ENCODE measurements at places on chromosomes 7 and 10.

- no peak for DNase-seq
Measured at GRCh38 chr7:28754027-28754426, 204.1 kb downstream of the TRIL start.

DNA sequence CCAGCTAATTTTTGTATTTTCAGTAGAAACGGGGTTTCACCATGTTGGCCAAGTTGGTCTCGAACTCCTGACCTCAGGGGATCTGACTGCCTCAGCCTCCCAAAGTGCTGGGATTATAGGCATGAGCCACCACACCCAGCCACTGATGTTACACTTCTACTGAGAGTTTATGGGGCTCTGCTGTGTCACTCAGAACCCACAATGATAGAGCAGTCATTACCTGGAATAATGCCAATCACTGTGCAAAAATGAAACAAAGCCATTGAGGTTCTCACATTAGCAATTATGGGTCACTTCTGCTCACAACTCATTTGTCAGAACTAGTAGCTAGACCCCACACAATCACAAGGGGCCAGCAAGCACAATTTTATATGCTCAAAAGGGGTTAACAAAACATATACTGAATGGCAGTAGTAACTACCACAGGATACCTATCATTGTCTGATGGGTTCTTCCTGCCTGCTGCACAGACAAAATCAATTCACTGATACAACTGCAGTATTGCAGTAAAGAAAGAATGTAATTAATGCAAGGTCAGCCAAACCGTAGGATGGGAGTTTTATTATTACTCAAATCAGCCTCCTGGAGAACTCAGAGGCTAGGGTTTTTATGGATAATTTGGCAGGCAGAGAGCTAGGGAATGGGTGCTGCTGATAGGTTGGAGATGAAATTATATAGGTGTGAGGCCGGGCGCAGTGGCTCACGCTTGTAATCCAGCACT lies 72.1 kb upstream of the TRIM24 start:
- DNase-seq, result no peak

- no peak for DNase-seq
Measured at GRCh38 chr10:86798025-86798424, 41.6 kb downstream of the BMPR1A start.

DNA sequence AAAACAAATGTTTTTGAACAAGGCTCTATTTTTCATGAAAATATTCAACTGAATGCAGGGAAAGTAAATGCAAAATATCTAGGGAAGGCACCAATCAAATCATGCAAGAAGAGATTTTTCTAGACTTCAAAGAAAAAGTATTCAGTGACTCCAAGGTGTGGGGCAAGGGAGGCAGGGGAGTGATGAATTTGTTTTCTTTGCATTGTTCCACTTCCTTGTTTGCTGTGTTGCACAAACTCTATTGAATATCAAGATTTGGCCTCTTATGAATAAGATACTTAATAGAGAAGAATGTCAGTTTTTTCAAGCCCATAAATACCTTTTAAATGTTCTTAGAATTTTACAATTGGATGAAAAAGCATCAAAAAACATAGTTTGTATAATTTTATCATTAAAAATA lies 26.4 kb downstream of the STEAP1 start:
- DNase-seq, result no peak

DNA sequence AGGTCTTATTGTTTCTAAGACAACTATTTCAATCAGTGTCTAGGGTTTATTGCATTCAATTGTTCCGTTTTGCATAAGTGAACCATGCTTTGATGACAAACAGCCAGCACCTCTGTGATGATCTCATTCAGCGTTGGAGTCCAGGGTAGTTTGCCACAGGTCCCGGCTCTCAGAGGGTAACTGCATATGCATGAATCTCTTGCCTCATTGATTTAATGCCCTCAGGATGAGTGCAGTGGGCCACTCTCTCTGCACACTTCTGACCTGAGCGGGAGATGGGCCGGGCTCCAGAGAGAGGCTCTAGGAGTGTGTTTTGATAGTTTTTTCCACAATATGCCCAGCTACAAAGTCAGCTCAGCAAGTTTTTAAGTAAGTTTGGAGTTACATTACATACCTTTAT lies 83.9 kb downstream of the HECW1 start:
- no peak for DNase-seq

DNA sequence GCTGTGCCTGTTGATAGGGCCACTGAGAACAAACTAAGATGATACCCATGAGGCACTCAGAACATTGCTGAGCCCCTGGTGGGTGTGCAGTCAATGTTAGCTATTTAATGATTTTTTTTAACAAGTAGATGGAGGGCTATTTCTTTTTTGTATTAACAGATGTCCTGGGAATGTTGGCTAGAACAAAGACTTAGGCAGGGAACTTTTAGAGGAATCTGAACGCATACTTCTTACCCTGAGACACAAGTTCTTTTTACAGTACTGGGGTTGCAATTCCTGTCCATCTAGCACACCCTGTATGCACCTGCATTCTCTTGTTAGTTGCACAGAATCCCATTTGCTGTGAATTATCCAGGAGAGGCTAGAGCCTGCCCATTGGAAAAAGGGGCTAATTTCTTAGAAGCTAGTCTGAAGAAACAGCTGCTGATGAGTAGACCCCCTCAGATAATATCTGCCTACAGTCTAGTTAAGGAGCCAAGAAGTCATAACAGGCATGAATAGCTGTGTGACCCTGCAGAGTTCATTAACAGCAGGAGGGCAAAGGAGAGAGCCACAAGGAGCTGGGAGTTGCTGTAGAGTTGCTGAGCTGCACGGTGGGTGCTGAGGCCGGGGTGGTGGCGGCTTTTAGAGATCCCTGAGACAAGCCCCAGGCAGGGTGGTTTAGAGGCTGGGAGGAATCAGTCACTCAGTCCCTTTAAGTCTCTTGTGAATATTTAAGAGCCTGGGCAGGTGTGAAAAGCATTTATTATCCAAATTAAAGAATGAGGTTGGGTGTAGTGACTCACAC lies 103.7 kb upstream of the FZD8 start:
- DNase-seq, result no peak

- DNase-seq, result no peak
Measured at GRCh38 chr7:128350708-128351295, 7.1 kb upstream of the RBM28 start.

DNA sequence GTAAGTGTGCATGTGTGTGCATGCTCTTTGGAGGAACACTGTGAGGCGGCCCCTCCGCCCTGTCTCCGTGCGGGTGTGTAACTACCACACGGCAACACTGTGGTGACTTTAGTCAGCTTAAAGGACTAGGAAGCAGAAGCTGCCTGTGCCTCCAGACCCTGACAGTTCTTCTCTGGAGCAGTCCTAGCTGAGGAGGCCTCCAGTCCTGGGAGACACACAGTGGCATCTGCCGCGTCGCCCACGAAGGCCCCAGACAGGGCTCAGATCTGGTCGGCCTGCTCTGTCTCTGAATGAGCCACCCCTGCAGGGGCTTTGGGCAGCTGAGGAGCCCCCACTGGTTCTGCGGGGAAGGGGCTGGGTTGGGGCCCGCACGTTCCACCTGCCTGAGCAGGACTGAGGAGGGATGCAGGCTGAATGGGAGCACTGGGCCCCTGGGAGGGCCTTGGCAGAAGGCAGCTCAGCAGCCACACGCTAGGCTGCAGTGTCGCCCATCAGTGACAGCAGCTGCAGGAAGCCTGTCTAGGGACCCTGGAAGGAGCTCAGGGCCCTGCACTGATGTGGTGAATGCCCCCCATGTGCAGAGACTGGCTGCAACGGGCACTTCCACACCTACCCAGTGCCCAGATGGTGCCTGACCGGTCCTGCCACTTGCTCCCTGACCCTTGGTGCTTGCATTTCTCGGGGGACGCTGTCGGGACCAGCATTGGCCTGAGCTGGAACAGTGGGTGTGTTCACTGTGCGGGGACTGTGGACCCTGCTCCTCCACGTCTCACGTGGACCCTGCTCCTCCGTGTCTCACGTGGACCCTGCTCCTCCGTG lies 27.3 kb upstream of the KNDC1 start:
- no peak for DNase-seq

- no peak for DNase-seq
Measured at GRCh38 chr10:129964611-129965424, 744 bp upstream of the EBF3 start.

DNA sequence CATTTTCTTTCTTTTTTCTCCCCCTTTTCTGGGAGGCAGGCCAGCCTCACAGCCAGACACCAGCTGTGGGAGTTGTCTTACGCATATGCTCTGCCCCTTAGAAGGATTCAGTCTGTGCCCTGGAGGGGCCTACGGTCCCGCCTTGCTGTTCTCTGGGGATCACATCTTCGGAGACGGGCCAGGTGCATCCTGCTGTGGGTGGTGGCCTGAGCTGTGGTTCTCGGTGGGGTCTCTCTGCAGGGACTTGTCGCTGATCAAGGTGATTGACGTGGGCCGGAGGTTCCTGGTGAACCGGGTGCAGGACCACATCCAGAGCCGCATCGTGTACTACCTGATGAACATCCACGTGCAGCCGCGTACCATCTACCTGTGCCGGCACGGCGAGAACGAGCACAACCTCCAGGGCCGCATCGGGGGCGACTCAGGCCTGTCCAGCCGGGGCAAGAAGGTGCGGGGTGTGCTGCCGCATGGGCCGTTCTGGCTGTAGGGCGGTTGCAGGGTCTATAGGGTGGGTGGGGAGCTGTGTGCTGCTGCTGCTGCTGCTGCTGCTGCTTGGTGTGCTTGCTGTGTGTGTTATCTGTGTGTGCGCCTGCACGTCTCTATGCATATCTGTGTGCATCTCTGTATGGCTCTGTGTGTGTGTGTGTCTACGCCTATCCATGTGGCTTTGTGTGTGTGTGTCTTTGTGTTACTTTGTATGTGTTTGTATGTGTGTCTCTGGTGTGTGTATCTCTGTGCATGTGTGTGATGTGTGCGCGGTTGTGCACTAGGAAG lies 17.9 kb downstream of the PFKFB3 start:
- DNase-seq, result no peak

DNA sequence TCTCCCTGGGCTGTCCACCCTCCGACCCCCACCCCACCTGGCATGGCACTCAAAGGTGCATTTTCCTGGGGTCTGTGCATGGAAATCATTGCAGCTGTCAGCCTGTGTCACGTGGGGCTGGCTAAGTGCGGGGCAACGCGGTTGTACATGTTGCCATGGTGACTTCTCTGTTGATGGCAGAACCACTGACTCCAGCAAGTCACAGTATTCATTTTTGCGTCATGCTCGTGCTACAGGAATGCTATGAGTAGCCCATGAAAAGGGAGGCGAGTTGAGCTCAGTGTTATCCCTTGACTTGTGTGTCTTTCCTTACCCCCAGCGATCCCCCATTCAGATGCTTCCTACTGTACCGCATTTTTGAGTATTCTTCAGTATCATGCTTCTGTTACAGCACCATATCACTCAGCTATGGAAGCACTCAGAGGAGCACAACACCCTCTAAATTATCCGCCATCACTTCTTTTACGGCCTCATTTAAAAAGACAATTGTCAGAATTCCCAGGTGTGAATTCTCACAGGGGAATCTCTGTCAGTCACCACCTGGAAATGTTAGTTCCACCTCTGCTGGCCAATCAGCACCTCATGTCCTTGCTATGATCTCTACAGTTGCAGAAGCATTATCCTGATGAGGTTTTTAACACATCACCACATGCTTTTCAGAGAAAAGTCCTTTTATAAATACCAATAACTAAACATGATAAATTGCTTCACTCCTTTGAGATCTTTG lies 194.4 kb upstream of the C7orf33 start:
- DNase-seq, result no peak

DNA sequence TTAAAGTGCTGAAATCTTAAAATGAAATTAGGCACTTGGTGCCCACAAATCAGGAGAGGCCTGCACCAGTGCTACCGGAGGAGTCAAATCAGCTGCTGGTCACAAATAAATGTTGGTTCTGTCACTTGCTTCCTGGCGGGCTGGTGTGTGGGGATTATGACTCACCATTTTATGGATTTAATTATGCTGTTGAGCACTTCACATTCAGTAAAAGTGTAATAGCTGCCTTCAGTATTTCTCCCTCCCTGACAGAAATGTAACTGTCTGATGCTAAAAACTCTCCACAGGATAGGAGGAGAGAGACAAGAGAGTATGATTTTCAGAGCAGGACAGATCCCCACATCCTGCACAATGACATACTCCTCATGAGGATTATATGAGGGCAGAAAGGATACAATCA lies 186.0 kb downstream of the JAZF1 start:
- DNase-seq, result no peak

DNA sequence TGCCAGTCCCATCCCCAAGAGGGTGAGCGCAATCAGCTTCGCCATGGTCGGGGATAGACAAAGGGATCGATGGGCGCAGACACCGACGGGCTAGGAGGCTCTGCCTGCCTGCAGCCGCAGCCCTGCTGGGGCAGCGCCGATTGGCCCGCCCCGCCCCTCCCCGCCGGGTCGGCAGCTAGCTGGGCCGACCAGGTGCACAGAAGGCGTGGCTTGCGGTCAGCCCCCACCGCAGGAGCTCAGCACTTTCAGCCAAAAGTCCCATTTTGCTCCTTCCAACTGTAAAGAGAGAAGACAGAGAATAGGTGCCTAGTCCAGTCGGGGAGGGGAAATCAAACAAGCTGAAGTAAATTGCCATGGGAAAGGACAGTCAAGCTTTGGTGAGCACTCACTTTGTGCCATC lies at the start of gene PON1:
PON1 (minus strand) TSS at position 102 of the 400 bp plus-strand sequence; CDS start at position 45, 57 bp downstream.
- DNase-seq, result no peak

GRCh38 chr7:48416327-48416908 lies 245.2 kb downstream of the ABCA13 start:
- no peak for DNase-seq

DNA sequence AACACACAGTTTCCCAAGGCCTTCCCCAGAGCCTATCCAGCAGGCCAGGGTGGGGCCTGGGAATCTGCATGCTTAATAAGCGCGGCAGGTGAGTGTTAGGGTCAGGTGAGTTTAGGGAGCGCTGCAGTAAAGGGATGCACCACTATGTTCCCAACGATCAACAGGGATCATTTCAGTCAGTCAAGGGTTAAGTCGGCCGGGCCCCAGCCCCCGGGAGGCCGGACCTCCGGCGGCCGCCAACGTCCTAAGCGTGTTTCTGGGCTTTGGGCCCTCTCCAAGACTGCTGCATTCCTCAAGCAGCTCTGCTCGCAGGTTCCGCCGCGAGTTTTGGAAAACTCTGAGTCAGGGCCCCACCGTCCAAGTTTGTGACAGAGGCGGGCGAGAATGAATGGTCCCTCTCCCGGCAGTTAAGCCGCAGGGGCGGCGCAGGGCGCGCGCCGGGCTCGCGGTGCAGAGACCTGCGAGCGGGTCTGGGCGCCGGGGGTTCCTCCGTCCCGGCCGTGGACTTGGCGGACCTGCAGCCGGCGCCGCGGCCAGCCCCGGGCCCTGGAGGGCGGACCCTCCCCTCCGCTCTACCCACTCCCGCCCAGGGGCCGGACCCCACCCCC lies 81.6 kb downstream of the ARHGAP22 start:
- no peak for DNase-seq

- no peak for DNase-seq
Measured at GRCh38 chr10:31724296-31724695, 204.3 kb downstream of the ARHGAP12 start.
